H7 (cell line): ENCODE measurements at places on chromosomes 4 and X.
A peak's percentile ranks its signal among the peaks of the same experiment; 100 is the strongest.

- no peak for DNase-seq
Observed at GRCh38 chr4:61648264-61648663, 448.1 kb downstream of the ADGRL3 start.

GRCh38 chr4:156378033-156378665 lies 424.5 kb upstream of the CTSO start:
- peak; percentile 50 for DNase-seq

DNA sequence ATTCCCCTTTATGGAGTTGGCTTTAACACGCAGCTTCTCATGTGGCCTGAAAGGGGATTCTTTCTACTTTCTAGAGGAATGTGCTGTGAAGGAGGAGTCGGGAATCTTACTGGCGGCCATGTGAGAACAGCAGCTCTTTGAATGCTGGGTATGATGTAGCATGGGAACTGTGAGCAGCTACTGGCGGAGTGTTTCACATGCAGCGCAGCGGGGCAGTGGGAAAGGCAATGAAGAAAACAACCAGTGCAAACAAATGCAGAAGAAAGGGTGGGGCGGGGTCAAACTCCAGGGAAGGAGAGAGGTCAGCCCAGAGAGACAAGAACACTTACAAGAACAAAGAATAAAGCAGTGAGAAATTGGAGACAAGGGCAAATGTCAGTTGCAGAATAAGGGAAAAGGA lies 363.8 kb upstream of the FTHL17 start:
- DNase-seq: peak; percentile 64

DNA sequence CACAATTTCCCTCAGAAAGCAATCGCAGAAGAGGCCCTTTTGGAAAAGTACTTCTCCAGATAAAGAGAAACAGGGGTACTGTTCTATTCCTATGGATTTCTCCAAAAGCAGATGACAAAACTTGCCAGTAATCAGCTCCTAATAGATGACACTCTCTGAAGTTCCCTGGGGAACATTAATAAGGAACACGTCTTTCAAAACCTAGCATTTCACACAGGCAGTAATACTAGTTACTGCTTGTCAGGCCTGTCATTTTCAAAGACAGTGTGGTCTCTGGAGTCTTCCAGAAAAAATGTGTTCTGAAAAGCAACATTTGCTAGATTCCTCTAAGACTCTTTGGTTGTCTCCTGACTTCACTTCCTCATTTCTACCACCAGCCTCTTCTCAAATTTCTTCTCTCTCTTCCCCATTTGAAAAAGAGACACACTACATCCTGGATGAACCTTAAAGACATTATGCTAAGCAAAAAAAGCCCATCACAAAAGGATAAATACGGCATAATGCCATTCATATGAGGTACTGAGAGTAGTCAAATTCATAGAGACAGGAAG lies 47.3 kb downstream of the CHRDL1 start:
- no peak for DNase-seq

- no peak for DNase-seq
Observed at GRCh38 chrX:10979956-10980355, 131.2 kb upstream of the HCCS start.

- DNase-seq: no peak
Observed at GRCh38 chrX:134694333-134695322, 36.4 kb upstream of the PLAC1 start.

- no peak for DNase-seq
Observed at GRCh38 chrX:34365471-34365870, 233.4 kb upstream of the FAM47A start.

GRCh38 chr4:184599492-184600135 lies 49.6 kb downstream of the CASP3 start:
- no peak for DNase-seq

GRCh38 chr4:24529555-24529954 lies 54.8 kb downstream of the DHX15 start:
- DNase-seq: no peak

DNA sequence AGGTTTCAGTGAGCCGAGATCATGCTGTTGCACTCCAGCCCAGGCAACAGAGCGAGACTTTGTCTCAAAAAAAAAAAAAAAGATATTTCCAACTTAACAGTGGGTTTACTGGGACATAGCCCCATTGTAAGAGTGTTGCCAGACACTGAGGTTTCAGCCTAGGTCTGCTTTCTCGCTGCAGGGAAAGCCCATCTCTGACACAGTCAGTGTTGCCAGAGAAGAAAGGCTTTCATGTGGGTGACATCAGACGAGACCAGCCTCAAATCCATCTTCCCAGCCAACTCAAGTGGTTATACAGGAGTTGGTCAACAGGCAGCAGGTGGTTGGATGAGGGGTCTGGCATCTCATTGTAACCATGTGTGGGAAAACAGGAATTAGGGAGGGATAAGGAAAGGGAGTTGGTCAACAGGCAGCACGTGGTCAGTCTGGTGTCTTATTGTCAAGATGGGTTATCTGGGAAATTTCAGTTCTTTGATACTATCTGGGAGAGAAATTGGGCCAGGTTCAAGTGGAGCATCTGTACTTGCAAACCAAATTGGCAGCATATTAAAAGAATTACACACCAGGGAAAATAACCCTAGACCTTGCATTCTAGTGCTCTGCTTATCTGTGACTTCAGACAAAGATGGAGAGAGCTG lies 41.1 kb downstream of the NELFA start:
- no peak for DNase-seq

DNA sequence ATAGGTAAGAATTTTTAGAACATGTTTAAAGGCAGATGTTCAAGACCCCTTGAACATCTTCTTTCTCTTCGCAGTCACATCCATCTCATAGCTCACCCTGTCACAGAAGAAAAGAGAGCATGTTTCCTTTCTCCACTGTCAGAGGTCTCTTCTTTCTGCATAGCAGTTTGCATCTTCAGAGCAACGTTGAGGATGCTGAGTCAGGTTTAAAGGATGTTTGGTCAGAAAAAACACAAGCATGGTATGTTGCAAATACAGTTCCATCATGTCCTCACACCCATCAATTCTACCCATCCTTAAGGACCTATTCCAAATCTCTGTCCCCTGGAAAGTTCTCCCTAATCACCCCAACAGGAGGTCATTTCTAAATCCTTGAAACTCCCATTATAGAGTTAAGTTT lies 84.8 kb downstream of the STOX2 start:
- DNase-seq: no peak

- no peak for DNase-seq
Observed at GRCh38 chrX:2871831-2872230, 43.1 kb downstream of the GYG2 start.

DNA sequence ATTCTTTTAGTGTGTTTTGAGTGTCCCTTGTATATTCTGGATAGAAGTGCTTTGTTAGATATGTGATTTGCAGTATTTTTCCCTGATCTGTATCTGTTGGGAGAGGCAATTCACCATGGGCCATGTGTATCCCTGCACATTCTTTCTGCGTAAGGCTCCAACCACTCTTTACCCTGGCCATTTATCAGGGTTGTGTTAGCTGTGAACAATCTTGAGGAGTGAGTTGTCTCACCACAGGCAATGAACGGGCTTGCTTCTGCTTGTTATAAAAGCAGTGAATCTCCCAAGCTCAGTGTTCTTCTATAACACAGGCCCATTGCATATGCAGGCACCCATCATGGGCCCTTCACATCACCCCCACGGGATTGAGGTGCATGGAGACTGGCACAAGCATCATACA lies 18.9 kb upstream of the SMIM10 start:
- DNase-seq: no peak

DNA sequence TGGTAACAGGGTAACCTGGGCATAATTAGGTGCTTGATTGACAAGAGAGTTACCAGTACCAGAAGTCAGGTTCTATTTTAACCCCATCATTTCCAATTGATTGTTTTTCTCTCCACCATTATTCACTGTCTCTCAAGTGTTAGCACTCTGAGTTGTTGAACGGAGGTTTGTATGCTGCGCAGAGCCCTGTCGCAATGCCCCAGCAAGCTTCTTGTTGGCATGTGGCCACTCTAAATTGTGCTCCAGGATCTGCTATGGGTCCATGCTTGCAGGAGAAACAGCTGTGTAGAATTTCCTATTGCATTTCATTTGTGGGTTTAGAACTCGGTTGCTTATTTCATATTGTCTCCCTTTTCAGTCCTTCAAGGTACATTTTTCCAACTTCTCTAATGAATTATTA lies 98.2 kb downstream of the KLHL8 start:
- no peak for DNase-seq

DNA sequence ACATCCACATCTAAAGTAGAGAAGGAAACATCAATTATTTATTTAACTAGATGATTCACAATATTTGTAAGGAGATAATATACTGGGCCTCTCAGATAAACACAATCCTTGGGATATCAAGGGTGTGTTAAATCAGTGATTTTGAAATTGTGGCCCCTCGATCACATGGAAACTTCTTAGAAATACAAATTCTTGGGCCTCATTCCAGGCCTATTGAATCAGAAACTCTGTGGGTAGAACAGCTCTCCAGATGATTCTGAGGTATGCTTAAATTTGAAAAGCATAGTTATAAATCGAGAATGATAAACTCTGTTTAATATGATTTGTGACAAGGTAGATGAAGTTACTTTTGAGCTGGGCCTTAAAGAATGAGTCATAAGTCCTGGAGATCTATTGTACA lies 64.3 kb upstream of the GPR174 start:
- no peak for DNase-seq

DNA sequence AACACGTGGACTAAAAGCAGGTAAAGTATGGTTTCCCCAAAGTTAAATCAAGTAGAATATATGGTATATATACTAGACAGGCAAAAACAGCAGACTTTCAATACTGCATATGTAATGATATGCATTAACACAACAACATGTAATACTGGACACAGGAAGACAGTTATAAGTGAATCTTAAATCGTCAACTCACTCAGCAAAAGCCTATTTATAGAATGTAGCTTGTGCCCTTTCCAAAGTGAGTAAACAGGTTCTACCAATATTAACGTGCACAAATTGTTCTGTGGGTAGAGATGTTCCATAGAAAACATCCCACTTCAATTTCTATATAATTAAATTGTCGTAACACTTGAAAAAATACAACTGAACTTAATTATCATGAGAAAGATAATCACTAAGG lies 30.6 kb downstream of the FAM241A start:
- no peak for DNase-seq

DNA sequence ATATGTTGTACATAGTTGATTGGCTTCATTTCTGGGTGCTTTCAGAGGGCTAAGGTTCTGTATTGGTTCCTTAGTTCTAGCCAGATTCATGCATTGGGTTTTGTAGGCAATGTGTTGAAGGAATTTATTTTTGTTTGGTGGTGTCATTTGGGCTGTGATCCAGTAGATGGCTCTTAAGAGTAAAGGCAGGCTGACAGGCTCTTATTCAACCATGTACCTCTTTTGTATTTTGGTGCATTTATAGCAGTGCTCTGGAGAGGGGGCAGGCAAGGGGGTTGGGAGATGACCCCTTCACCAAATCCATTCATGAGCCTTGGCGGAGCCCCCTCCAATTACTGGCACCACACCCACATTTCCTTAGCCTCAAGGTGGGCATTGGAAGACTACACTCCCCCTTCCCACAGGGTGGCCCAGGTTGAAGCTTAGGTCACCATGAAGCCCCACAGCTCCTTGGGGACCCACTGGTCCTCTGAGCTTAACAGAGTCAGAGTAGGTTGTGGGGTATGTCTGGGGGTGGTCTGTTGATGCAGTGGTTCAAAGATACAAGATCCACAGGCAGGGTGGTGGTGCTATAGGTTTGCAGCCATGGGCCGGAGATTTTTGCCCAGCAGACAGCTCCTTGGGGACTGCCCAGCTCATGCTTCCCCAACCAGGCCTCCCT lies 143.0 kb upstream of the GNPDA2 start:
- DNase-seq: peak; percentile 7

GRCh38 chrX:26511589-26512363 lies 295.8 kb downstream of the MAGEB5 start:
- no peak for DNase-seq

- no peak for DNase-seq
Observed at GRCh38 chrX:154828016-154828408, 6.5 kb downstream of the SMIM9 start.

- peak; percentile 47 for DNase-seq
Observed at GRCh38 chr4:75708218-75708691, 16.1 kb upstream of the USO1 start.

DNA sequence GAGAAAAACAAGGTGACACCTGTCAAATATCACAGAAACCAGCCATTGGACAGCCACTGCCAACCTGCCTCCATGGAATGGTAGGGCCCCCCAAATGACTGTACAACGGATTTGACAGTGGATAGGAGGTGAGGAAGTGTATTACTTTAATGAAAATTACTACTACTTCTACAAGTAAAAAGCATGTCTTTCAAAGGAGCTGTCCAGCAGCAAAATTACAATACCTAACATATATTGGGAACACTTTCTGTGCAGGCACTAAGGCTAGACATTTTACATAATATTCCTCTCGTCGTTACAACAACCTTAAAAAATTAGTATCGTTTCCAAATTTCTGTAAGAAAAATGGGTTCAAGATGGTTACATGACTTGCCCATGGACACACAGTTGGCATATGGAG lies 14.9 kb downstream of the PPP3CA start:
- no peak for DNase-seq

DNA sequence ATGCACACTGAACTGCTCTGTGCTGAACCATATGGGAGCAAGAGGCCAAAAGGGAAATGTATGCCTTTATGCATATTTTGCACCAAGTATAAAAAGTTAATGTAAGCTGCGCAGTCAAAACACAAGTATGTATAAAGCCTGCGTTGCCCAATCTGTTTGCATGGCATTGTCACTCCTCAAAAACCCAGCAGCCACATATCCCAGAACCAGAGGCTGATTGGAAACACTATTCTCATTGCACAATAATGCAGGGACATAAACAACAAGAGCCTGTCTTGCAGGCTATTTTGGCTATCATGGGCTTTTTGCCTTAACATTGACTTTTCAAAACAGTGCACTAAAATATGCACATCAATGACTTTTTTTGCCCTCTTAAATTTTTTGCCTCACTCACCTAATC lies 5.1 kb upstream of the ASB9 start:
- DNase-seq: no peak

DNA sequence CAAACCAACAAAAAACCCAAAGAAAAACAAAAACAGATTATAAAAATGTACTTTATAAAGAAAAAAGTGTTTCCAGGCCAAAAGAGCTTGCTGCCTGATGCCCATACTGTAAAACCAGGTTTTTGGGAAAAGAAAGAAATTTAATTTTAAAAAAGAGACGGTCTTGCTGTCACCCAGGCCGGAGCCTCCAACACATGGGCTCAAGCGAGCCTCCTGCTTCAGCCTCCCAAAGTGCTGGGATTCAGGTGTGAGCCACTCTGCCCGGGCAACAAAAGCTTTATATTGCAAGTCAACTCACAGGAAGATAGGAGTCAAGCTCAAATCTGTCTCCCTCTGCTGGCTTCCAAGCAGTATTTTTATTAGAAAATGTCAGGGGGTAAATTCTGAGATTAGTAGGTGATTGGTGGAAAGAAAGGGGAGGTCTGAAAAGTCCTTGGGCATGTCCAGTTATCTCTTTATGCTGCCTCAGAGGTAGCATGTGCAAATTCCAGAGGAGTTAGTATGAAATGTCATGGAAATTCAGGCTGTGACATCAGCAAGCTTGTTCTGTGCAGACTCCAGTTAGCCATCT lies 39.4 kb downstream of the MGST2 start:
- no peak for DNase-seq

- DNase-seq: no peak
Observed at GRCh38 chrX:128897621-128898020, 625.7 kb downstream of the SMARCA1 start.

- DNase-seq: no peak
Observed at GRCh38 chr4:113052379-113052951, 3.0 kb downstream of the ANK2 start.

- DNase-seq: no peak
Observed at GRCh38 chr4:175326796-175327195, 408.6 kb downstream of the ADAM29 start.
